HCT116 (cell line): ENCODE measurements at places on chromosomes 7 and 10. TPM values are rescaled to one million over a fixed set of nuclear protein-coding genes. Genes with fewer than 3 reads are reported as not detected.
A peak's percentile ranks its signal among the peaks of the same experiment; 100 is the strongest.

Gene FGFBP3
- total RNA-seq, result 1.2 TPM

DNA sequence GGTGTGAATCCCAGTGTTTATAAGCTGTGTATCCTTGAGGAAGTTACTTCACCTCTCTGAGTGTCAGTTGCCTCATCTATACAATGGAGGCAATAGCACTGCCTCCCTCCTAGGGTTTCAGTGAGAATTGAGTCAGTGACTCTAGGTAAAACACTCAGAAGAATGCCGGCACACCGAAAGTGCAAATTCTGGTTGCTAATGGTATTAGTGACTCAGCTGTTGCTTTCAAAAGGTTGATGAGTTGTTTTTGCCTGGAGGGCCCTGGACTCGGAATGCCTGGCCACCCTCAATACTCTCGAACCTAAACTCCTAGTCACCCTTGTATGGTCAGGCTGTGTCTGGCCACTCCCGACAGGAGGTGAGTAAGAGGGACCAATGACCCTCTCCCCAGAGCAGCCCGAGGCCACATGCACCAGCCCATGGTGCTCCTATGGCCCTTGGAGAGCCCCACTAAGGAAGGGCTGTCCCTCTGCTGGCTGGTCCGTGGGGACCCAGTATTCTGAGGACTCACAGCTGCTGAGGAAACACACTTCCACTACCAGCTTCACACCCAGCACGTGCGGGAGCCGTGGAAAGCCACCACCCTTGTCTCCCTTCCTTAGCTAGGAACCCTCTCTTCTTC lies 60.2 kb downstream of the CALML3 start:
- no peak overlapping the region for H3K4me3 ChIP-seq
- no peak overlapping the region for H3K27ac ChIP-seq
- H3K4me1 ChIP-seq, result peaks cover 48% of the 10 kb centered on the region
- no peaks in the 10 kb centered on the region for H3K36me3 ChIP-seq
- peak; percentile 86 for DNase-seq

Gene GDF2
- total RNA-seq, result not detected

Gene NME8
- not detected for total RNA-seq

DNA sequence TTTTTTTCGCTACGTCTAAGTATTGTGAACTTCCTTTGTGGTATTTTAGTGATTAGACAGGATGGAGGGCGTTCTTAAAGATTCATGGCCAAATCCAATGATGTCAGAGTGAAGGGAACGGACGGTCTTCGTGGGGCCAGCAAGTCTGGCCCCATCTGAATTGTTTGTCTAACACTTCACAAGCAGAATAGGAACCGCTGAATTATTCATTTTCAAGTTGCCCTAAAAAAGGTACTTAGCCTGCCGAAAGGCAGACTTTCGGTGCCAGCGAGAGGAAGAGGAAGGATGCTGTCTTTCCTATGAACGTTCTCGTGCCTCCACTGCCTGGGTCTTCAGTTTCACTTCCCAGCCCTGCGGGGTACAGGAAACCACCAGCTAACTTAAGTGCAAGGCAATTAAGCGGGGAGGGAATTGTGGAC lies 145.7 kb upstream of the SH2B2 start:
- H3K27me3 ChIP-seq, result no peaks in the 10 kb centered on the region
- H3K27ac ChIP-seq, result no peak overlapping the region
- no peaks in the 10 kb centered on the region for H3K36me3 ChIP-seq
- H3K4me3 ChIP-seq, result no peak overlapping the region
- DNase-seq, result no peak

DNA sequence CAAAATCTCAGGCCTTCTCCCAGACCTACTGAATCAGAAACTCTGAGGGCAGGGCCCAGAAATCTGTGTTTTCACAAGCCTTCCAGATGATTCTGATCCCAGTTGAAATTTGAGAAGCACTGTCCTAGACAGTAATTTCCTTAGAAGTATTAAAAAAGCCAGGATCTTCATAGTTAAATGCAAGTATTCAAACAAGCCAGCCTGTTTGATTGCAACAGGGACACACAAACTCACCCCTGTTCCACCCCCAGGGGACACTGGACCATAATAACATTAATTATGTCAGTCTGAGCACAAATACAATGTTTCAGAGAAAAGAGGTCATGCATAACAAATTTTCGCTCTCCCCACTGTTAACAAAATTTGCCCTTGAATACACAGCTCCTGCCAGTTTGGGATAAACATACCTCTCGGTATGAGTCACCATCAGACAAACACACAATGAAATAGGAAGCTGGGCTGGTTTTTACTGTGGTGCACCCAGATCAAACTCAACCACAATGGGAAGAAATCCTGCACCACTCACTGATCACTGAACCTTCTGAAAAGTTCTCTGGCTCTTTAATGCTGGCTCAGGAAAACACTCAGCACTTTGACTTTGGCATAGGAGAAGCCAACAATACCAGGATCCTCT lies 34.3 kb downstream of the ABLIM1 start:
- H3K27ac ChIP-seq, result peak overlapping the region; percentile 53
- peak; percentile 59 for DNase-seq
- no peaks in the 10 kb centered on the region for H3K27me3 ChIP-seq
- H3K4me3 ChIP-seq, result peak overlapping the region; percentile 26
- H3K4me1 ChIP-seq, result peaks cover 39% of the 10 kb centered on the region
- H3K36me3 ChIP-seq, result no peaks in the 10 kb centered on the region

GRCh38 chr7:76302347-76303201 lies at the start of gene HSPB1:
HSPB1 (plus strand) TSS chr7:76302673; CDS start chr7:76302713, 40 bp downstream.
- H3K4me1 ChIP-seq, result peaks cover 75% of the 10 kb centered on the region
- DNase-seq, result peak; percentile 79
- H3K27me3 ChIP-seq, result no peaks in the 10 kb centered on the region
- peaks cover 8% of the 10 kb centered on the region; the same call in 1 of the 2 replicates for H3K36me3 ChIP-seq
- peak within 1 kb of the TSS; percentile 86 for H3K4me3 ChIP-seq

DNA sequence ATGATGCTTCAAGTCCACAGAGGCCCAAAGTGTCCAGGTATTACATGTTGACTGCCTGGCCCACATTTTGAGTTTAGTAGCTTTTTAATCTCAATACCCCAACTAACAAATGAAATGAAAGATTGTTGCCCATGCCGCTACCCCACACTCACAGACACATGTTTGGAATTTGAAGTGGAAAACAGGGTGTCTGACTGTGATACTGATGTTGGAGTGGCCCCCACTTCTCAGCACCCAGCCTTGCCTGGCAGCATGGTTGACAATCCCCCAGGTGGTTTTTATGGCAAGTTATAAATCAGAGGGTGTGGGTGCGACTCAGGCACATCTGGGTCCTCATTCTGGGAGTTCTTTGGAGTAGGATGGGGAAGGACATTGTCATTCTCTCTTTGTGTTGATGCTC lies 314.7 kb upstream of the ZNF32 start:
- no peak for DNase-seq
- no peaks in the 10 kb centered on the region for H3K36me3 ChIP-seq
- no peaks in the 10 kb centered on the region for H3K4me1 ChIP-seq
- no peak overlapping the region for H3K27ac ChIP-seq

- H3K27ac ChIP-seq, result no peak overlapping the region
- H3K27me3 ChIP-seq, result peaks cover 14% of the 10 kb centered on the region
- H3K36me3 ChIP-seq, result no peaks in the 10 kb centered on the region
- DNase-seq, result no peak
These were observed 27.0 kb upstream of the GIMAP7 start for GRCh38 chr7:150487625-150488024.

- no peak overlapping the region for H3K4me3 ChIP-seq
- H3K27me3 ChIP-seq, result peaks cover 15% of the 10 kb centered on the region; the same call in 1 of the 2 replicates
- H3K36me3 ChIP-seq, result no peaks in the 10 kb centered on the region
- no peak for DNase-seq
- H3K4me1 ChIP-seq, result no peaks in the 10 kb centered on the region
These were observed 31.7 kb downstream of the CAMK2B start for GRCh38 chr7:44293561-44294324.

DNA sequence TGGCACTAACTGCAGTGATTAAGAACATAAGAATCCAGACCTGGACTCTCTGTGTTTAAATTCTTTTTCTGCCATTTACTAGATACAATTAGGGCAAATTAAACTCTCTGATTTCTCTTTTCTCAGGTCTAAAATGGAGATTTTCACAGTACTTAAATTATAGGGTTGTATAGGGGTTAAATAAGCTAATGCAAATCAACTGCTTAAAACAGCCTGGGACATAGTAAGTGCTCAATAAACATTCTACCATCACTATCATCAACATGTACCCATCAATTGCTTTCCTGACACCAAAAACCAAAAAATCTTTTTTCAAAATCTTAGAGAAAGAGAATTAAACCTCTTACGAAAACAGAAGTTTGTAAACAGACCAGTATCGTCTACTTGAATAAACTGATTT lies 4.5 kb downstream of the ZNF800 start:
- no peak overlapping the region for H3K27ac ChIP-seq
- H3K36me3 ChIP-seq, result peaks cover 11% of the 10 kb centered on the region
- peaks cover 4% of the 10 kb centered on the region for H3K4me1 ChIP-seq
- H3K4me3 ChIP-seq, result no peak overlapping the region
- DNase-seq, result no peak

Gene SLC26A5
- total RNA-seq, result 0.15 TPM

DNA sequence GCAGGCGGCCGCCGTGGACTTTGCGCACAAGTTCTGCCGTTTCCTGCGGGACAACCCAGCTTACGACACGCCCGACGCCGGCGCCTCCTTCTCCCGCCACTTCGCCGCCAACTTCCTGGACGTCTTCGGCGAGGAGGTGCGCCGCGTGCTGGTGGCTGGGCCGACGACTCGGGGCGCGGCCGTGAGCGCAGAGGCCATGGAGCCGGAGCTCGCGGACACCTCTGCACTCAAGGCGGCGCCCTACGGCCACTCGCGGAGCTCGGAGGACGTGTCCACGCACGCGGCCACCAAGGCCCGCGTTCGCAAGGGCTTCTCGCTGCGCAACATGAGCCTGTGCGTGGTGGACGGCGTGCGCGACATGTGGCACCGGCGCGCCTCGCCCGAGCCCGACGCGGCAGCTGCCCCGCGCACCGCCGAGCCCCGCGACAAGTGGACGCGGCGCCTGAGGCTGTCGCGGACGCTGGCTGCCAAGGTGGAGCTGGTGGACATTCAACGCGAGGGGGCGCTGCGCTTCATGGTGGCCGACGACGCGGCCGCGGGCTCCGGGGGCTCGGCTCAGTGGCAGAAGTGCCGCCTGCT lies 14.1 kb downstream of the SH2B2 start:
- H3K4me3 ChIP-seq, result no peak overlapping the region
- H3K27me3 ChIP-seq, result no peaks in the 10 kb centered on the region
- no peaks in the 10 kb centered on the region for H3K4me1 ChIP-seq
- no peak for DNase-seq

DNA sequence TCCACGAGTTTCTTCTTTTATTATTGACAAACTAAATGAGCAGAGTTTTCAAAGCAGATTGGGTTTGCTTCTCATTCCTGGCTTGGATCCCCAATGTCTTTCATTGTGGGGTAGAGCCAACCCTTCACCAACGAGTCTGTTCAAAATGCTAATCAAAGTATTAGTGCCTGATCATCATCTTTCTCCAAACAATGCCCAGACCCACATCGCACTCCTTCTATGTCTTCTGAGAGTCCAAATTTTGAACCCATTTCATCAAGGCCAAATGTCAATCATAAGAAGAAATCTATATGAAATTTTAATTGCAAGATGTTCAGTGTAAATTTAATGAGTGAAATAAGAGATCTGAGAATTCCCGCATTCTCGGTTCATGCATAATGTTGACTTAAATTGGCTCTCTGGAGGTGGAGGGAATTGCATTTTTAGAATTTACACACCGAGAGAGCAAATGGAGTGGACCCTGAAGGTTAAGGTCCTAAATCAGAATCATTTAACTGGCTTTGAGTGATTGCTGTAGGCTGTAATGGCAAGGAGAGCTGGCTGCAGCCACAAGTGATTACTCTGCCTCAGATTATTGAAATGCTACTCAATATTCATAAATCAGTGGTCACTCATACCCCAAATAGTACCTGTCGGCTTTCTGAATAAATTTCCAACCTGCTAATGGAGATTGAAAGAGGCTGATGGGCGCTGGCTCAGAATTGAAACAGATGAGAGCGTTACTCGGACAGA lies 602.9 kb downstream of the TYW1 start:
- H3K4me1 ChIP-seq, result no peaks in the 10 kb centered on the region
- no peaks in the 10 kb centered on the region for H3K27me3 ChIP-seq
- no peaks in the 10 kb centered on the region for H3K36me3 ChIP-seq
- no peak overlapping the region for H3K4me3 ChIP-seq

DNA sequence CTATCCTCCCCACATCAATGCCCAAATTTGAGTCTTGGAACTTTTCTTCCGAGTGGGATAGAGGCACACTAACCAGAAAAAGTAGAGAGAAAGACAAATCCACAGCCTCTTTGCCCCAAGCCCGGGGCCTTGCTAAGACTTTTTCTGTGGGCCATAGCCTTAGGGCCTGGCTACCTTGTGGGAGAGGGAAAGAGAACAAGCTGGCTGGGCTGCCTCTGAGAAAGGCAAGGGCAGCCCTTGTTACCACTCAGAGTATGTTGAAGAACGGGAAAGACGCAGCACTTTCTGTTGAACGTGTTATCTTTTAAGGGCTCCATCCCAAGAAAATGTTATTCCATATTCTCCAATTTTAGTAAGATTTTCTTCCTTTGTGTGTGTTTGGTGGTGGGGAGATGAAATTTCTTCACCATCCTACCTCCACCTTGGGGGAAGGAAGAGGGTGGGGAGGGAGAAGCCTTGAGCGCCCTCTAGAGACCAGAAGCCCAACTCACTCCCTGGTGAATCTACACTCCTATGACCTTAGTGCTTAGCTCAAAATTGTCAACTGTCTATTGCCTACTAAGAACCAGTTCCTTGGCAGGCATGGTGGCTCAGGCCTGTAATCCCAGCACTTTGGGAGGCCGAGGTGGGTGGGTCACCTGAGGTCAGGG lies 3.9 kb upstream of the NRF1 start:
- H3K27ac ChIP-seq, result no peak overlapping the region
- no peaks in the 10 kb centered on the region for H3K27me3 ChIP-seq
- DNase-seq, result no peak
- H3K36me3 ChIP-seq, result no peaks in the 10 kb centered on the region
- H3K4me3 ChIP-seq, result no peak overlapping the region

Gene CASTOR2
- total RNA-seq, result 9.4 TPM
